ENCODE measurements at places on chromosomes 11 and 22.
A peak's percentile ranks its signal among the peaks of the same experiment; 100 is the strongest.

DNA sequence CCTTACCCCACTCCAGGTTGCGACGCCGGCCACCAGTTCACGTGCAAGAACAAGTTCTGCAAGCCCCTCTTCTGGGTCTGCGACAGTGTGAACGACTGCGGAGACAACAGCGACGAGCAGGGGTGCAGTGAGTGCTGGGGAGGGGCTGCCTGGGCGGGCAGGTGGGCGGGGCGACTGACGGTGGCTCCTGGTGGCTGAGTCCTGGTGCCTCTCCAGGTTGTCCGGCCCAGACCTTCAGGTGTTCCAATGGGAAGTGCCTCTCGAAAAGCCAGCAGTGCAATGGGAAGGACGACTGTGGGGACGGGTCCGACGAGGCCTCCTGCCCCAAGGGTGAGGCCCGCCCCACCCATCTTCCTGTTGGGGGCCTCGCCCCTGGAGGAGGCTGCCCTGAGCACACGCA is 38.7 kb downstream of the ST14 start:
- no peak for DNase-seq

- DNase-seq: no peak
Observed at GRCh38 chr22:18110954-18111758, 547 bp downstream of the TUBA8 start.

DNA sequence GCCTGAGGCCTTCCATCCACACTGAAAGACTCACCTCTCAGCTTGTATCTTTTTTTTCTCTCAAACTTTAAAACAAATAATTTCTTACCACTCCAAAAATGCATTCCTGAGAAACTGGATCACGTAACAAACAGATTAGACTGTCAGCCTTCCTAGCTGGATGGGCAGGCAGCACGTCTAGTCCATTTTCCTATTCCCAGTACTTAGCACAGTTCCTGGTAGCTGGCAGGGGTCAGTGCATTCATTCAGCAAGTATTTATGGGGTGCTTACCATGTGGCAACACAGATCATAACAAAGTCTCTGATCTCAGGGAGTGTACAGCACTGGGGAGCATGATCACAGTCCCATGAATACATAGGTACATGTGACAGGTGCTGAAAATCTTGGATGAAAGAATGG is 89.6 kb downstream of the UBASH3B start:
- DNase-seq: no peak

DNA sequence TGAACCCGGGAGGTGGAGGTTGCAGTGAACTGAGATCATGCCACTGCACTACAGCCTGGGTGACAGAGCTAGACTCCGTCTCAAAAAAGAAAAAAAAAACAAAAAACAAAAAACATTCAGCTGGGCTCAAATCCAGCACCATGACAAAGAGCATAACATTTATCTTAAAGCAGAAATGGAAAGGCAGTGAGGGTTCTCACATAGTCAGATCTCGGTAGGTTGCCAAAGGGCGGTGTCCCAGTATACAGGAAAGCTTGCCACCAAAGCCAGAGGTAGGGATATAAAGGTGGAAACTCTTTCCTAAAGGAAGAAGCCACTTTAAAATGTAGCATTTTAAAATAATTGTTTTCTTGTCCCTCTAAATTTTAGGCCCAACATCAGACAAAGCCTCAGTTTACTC is 22.4 kb upstream of the CAPRIN1 start:
- DNase-seq: no peak

GRCh38 chr11:33064033-33064825 is 24.9 kb downstream of the TCP11L1 start:
- DNase-seq: peak; percentile 42

- peak; percentile 11 for DNase-seq
Observed at GRCh38 chr11:81420668-81421250, 1312.9 kb downstream of the FAM181B start.

- no peak for DNase-seq
Observed at GRCh38 chr22:19065929-19066328, 56.3 kb downstream of the DGCR2 start.

GRCh38 chr11:8765294-8765693 is 82.7 kb downstream of the RPL27A start:
- DNase-seq: no peak

DNA sequence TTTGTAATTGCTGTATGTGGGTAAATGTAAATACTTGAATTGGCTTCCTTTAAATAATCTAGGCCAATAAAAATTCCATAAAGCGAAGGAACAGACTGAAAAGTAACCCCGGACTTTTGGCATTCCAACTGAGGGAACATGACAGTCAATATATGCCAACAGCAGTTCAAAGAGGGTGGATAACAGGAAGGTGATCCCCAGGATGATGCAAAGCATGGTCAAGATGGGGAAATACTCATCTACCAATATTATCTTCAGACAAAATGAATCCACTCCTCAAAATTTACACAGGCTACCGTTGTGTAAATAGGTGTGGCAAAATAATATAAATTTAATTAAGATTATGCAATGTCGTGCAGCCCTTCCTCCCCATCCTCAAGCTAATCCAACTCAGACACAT is 56.9 kb downstream of the BBOX1 start:
- DNase-seq: no peak

- DNase-seq: no peak
Observed at GRCh38 chr11:10379871-10380568, 75.0 kb upstream of the AMPD3 start.

GRCh38 chr11:115257678-115258077 is 246.5 kb downstream of the CADM1 start:
- DNase-seq: no peak

- DNase-seq: peak; percentile 31
Observed at GRCh38 chr11:2807025-2807681, 78.4 kb downstream of the CDKN1C start.

DNA sequence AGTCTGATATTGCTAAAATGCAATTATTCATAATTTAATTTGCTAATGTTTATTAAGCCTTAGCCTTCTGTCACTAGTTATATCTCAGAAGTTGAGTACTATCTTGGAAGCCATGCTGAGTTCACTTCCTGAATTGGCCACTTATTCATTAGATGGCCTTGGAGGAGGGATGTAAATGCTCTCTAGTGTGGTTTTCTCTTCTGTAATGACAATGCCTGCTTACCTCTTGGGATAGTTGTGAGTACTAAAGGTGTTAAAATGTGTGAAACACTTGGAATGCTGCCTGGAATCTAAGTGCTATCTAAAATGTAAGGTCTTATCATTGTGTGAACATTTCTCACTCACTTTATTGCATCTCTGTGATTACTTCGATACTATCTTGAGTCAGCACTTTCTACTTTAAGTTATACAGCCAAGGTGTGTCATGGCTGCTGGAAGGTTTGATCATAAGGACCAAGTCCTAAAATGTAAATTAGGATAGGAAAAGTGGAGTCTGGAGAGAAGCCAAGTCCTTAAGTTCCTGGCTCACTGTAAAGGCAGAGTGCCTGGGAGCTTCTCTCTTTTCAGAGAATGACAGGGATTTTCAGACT is 12.4 kb downstream of the GLYATL2 start:
- DNase-seq: no peak

- DNase-seq: no peak
Observed at GRCh38 chr11:21105196-21105917, 436.0 kb downstream of the NELL1 start.

DNA sequence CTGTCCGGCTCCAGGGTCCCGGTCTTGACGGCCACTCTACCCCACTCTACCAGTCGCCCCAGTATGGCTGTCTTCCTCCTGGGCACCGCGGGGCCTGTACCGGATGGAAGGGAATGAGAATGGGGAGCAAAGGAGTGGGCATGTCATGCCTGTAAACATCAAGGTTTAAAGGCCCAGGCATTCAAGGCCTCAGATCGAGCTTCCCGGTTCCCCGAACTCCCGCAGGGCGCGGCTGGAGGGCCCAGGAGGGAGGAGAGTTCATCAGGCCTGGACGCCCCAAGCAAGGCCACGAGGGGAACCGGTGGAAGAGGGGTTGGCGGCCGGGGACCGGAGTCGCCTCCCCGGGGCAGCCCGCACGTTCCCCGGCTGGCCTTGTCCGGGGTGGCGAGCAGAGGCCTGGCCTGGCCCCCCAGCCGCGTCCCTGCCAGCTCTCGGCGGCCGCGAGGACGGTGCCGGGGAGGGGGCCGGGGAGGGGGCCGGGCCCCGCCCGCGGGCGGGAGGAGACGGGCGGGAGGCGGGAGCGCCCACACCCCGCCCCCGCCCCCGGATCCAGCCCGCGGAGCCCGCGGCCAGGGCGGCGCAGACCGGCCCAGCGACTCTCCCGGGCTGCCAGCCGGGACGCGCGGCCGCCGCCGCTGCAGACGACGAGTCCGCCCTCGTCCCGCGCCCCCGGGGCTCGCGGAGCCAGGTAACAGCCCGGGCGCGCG is at the start of gene CDC42EP1:
TSS of gene CDC42EP1 (plus strand) at position 580 of the 707 bp plus-strand sequence. CDS start 5,870 bp downstream, outside the sequence.
- peak; percentile 58 for DNase-seq

DNA sequence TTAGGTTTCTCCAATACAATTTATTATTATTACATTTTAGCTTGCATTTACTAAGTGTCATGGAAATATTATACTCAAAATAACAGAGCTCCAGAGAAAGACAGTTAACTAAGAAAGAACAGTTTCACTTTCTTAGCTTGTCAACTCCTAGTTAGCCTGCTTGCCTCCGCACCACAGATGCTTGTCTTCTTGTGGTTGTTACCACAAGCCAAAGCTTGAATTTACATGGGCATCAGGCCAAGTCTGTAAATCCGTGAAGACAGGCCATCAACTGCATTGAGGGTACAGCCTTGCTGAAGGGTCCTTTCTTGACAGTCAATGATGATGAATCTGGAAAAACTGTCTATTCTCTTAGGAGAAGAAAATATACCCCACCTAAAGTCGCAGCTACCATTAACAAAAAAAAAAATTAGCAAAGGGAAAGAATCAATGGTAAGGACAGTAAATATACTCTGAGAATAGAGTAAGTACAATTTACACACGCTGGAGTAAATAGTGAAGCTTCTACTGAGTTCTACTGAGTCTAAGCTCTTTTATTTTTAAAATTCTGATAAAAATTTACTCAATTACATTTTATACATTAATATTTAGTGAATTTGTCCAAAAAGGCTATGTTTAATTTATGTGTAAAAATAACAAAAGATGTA is 15.6 kb upstream of the DENND5A start:
- no peak for DNase-seq

GRCh38 chr11:19742588-19743292 is 30.1 kb downstream of the NAV2 start:
- DNase-seq: peak; percentile 92

GRCh38 chr11:36672815-36673450 is 74.9 kb upstream of the RAG2 start:
- peak; percentile 70 for DNase-seq

- DNase-seq: no peak
Observed at GRCh38 chr22:35977136-35977535, 51.5 kb downstream of the RBFOX2 start.

GRCh38 chr11:833114-833791 is 501 bp downstream of the CD151 start:
- DNase-seq: no peak

- no peak for DNase-seq
Observed at GRCh38 chr11:34754171-34754823, 133.4 kb downstream of the EHF start.

- DNase-seq: peak; percentile 54
Observed at GRCh38 chr22:44975427-44976262, 34.2 kb downstream of the PHF21B start.

- DNase-seq: no peak
Observed at GRCh38 chr11:131077340-131077739, 161.1 kb upstream of the SNX19 start.

GRCh38 chr22:36221799-36222751 is 17.3 kb downstream of the APOL2 start:
- peak; percentile 37 for DNase-seq

GRCh38 chr11:16034074-16034473 is 322.3 kb downstream of the SOX6 start:
- DNase-seq: no peak

- no peak for DNase-seq
Observed at GRCh38 chr11:10594407-10594806, 25.9 kb upstream of the LYVE1 start.

- no peak for DNase-seq
Observed at GRCh38 chr11:111285189-111286091, 12.9 kb upstream of the POU2AF3 start.

DNA sequence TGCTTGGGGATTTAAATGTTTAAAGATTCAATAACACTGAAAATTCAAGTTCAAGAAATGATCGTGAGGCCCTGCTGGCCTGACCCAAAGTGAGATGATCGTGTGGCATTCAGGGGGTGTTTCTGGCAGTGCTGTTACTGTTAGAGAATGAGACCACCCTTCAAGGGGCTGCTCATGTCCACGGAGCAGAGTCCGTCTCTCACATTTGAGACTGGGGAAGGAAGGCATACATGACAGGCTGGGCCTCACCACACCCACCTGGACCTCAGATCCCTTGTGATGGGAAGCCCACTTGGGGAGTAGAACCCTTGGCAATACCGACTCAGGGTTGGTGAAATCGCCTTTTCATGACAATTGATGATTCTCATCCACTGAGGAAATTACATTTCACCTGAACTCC is 16.1 kb upstream of the NRIP3 start:
- no peak for DNase-seq

All from pons (tissue), 1 donor.